Activated T-cell treated with anti-CD3 and anti-CD28 coated beads, Interleukin-2, amount 50 U/mL, for 24 hours (primary cell): ENCODE measurements at places on chromosomes 2 and 18.

DNA sequence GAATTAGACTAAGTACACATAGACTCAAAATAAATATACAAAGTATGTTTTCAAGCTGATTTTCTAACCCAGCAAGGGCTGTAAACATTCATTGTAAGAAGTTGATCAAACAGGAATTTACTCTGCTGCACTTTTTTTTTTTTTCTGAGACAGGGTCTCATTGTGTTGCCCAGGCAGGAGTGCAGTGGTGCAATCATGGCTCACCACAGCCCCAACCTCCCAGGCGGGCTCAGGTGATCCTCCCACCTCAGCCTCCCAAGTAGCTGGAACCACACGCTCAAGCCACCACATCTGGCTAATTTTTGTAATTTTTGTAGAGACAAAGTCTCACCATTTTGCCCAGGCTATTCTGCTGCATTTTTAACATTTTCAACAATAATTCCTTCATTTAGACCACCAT is 8.3 kb upstream of the CFLAR start:
- DNase-seq: no peak

DNA sequence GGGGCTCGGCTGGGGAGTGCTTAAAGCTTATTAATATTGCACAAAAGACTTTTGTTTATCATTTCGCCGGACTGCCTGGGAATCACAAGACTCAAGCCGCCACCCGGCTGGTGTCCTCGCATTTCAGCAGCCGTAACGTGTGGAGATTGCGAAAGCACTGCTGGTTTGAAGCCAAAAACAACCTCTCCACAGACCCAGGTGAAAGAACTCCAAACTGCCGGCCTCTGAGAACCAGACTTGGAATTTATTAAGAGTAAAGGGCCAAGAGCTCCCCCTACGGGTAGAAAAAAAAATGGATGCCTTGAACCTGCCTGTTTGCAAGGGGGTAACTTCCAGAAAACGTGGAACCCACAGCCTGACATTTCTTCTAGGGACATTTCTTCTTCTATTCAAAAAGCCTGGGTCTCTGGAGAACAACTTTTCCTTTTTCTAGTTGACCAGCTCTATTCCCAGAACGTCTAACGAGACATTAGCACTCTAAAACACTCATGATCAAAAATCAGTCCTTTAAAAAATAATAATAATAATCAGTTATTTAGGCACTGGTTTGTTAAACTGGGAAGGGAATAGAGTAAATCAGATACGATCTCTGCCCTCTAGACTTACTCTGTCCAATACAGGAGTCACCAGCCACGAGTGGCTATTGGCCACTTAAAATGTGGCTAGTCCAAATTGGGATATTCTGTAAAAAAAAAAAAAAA is 216.3 kb downstream of the C1D start:
- peak; percentile 29 for DNase-seq

GRCh38 chr18:44482761-44483160 is 197.9 kb upstream of the SETBP1 start:
- DNase-seq: no peak

GRCh38 chr2:198664321-198664720 is 793.4 kb downstream of the SATB2 start:
- DNase-seq: no peak

DNA sequence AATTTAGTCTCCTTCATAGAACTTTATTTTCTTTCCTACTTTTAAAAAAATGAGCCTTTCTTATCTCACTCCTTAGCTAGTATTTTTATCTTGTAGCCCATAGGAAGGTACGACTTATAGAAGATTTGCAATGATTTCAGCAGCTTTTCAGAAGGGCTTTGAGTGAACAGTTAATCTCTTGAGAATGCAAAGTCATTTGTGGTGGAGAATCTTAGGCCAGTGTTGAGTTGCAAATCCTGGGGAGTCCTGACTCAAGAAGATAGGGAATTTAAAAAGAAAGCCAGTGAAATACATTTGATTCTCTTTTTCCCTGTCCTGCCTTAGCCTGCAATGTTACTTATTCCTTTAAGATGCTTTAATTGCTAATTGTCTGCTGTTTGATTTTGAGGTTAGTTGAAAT is 33.6 kb downstream of the LYPD6 start:
- no peak for DNase-seq

DNA sequence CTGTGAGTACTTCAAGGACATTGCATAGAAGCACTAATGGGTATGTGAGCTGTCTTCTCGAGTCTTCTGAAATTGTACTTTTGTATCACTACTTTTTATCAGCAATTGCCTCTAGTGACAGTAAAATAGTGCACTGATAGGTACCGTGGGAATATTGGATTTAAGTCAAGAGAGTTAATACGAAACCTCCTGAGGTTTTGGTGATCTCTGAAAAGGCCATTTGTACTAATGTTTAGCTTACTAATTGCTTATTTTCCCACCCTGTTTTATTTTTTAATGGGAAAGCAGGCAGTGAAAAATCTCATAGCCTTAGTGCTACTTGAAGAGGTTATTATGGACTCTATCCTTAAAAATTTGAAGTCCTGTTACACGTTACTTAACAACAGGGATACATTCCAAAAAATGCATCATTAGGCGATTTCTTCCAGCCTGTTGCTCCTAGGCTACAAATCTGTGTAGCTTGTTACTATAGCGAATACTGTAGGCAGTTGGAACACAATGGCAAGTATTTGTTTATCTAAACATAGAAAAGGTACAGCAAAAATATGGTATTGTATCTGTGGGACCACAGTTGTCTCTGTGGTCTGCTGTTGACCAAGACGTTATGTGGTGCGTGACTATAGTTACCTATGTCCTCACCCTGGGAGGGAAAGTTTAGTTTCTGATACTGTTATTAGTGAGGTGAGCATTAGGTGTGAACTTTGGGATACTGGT is 65.9 kb downstream of the CAB39 start:
- DNase-seq: no peak

- no peak for DNase-seq
Measured at GRCh38 chr18:34321066-34321465, 96.4 kb upstream of the NOL4 start.

- no peak for DNase-seq
Measured at GRCh38 chr18:28167835-28168349, 9.0 kb downstream of the CDH2 start.

DNA sequence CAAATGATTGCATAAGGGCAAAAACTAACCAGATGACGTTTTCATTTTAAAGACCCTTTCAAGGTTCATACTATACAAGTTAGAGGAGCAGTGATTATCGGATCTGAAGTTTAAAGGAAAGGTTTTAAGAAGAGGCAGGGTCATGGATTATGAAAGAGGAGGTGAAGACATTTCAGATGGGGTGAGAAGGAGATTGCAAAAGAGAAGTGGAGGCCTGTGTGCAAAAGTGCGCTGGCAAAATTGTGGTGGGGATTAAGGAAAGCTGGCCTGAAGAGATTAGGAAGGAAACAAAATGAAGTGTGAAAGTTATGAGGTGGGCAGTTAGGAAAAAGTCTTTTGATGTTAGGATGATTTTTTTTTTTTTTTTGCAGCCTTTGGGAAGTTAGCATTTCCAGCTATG is 935.7 kb upstream of the FAM98A start:
- DNase-seq: no peak

- no peak for DNase-seq
Measured at GRCh38 chr18:36432880-36433555, 135.5 kb downstream of the FHOD3 start.

- DNase-seq: no peak
Measured at GRCh38 chr2:197893403-197894177, 89.2 kb downstream of the PLCL1 start.

- no peak for DNase-seq
Measured at GRCh38 chr2:99803846-99804245, 314.0 kb upstream of the REV1 start.
